ENCODE measurements at places on chromosomes 1 and 21.

- no peak for DNase-seq
Measured at GRCh38 chr1:86775395-86775794, 71.0 kb downstream of the SH3GLB1 start.

- DNase-seq = no peak
Measured at GRCh38 chr1:90544356-90544755, 172.7 kb downstream of the BARHL2 start.

DNA sequence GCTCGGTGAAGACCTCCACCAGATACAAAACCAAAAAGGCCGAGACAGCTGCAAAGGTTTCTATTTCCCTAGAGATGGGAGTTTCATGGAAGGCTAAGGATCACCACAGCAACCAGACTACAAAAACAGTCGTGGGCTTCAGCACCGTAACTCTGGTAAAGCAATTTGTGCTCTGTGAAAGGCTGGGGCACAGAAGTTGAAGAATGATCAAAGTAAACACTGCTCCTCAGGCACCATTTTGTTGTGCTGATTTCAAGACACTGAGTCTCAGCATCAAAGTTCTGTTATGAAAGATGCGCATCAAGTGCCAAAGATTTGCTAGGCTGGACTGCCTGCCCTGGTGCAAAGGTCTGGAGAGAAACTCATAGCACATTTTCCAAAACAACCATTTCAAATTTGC, 116.2 kb downstream of the TGFBR3 start:
- no peak for DNase-seq

GRCh38 chr1:85135392-85135798, 65.4 kb downstream of the SYDE2 start:
- no peak for DNase-seq

GRCh38 chr1:119631086-119631432, 17.0 kb downstream of the ZNF697 start:
- no peak for DNase-seq

GRCh38 chr1:180230791-180231505, 884 bp downstream of the LHX4 start:
- DNase-seq = no peak

DNA sequence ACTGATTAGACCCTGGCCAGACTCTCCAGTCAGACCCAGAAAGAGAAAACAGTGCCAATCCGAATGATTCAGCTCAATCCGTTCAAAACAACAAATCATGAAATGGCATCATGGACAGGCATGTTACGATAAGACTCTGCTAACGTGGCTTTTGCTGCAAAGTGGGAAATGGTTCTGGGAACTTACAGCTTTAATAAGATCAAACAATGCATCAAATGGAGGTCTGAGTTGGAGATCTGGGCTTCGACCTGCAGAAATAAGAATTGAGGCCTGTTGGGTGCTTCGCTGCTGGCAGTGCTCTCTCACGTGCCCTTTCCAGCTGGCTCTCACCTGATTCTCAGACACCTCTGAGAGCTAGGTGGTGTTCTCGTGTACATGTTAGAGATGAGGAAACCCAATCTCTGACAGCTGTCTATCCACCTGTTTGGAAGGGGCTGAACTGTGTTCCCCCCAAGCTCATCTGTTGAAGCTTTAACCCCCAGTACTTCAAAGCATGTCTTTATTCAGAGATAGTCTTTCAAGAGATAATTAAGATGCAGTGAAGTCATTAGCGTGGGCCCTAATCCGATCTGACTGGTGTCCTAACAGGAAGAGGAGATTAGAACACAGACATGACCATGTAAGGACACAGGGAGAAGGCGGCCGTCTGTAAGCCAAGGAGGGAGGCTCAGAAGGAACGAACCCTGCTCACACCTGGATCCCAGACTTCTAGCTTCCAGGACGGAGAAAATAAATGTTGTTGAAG, 45.5 kb upstream of the ETS2 start:
- no peak for DNase-seq

DNA sequence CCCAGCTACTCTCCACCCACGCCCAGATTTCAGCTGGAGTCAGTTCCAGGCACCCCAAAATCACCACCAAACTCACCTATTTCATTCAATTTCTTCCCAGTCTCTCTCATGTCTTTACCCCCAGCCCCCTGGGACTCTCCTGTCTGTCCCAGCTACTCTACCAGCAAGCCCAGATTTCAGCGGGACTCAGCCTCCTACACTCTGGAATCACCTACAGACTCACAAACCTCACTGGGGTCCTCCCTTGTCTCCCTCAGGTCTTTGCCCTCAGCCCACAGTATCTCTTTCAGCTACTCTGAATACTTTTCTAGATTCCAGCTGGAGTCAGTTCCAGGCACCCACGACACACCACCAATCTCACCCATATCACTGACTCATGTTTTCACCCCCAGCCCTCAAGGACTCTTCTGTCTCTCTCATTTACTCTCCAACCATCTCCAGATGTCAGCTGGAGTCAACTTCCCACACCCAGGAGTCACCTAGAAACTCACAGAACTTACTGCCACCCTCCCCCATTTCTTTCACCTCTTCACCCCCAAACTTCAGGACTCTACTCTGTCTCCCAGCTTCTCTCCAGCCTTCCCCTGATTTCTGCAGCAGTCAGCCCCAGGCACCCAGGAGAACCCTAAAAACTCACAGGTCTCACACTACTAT, 1529.3 kb upstream of the TPTE start:
- DNase-seq = no peak

- DNase-seq = no peak
Measured at GRCh38 chr1:246052603-246053002, 454.5 kb downstream of the SMYD3 start.

GRCh38 chr1:102851616-102852015, 256.7 kb downstream of the COL11A1 start:
- no peak for DNase-seq

- no peak for DNase-seq
Measured at GRCh38 chr1:27397749-27398148, 5.3 kb downstream of the GPR3 start.

- DNase-seq = no peak
Measured at GRCh38 chr21:26185021-26185420, 14.5 kb upstream of the APP start.

DNA sequence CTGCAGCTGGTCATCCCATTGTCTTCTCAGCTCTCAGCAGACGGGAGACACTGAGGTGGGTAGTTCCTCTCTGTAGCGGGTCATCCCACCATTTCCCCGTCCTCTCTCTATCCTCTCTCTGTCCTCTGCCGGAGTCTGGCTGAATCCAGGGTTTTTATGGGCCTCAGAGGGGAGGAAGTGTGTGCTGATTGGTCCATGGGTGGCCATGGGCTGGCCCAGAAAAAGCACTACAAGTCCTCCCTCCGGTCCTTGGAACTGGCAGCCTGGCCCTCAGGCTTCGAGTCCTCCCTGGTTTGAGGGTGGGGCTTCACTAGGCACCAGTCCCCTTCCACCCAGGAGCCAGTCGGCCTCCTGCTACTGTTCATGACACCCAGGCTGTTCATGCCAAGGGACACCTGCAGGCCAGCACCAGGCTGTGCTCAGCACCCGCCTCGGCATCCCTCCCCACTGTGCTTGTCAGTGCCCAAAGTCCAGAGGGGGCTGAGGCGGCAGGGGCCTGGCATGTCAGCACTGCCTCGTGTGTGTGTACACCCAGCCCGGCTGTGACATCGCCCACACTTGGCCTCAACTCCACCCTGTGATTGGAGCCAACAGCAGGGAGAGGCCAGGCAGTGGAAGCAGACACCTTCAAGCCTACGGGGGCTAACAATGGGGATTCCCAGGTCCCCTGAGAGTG, 23.0 kb upstream of the LRRC8C start:
- no peak for DNase-seq

DNA sequence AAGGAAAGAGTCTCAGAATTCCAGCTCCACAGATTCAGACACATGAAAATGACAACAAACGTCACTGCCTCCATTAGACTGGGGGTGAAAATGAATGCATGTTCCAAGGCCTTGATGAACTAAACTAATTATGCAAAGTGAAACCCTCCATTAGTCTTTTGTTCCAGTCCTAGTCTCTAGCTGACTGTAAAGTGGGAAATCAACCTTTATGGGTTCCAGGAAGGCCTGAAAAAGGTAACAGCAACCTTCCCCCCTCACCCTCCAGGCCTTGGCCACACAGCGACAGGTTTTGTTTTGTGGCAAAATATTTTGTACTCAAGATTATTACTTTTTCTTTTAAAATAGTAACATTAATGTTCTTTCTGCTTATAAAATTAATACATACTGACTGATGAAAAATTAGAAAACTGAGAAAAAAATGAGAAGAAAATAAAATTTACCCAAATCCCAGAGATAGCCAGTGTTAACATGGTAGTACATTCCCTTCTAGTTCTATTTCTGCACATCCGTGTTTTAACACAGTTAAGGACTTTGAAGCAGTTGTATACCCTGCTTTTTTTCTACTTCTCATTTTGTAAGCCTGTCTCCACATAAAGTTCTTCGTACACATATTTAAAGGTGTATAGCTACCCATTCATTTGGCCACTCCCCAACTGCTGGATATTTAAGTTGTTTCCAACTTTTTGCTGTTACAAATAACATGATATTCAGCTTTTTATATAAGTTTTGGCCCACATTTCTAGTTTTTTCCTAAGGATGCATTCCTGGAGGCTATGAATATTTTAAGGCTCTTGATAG, 60.9 kb downstream of the CD2 start:
- no peak for DNase-seq

- no peak for DNase-seq
Measured at GRCh38 chr1:43872280-43872679, 61.3 kb upstream of the ARTN start.

DNA sequence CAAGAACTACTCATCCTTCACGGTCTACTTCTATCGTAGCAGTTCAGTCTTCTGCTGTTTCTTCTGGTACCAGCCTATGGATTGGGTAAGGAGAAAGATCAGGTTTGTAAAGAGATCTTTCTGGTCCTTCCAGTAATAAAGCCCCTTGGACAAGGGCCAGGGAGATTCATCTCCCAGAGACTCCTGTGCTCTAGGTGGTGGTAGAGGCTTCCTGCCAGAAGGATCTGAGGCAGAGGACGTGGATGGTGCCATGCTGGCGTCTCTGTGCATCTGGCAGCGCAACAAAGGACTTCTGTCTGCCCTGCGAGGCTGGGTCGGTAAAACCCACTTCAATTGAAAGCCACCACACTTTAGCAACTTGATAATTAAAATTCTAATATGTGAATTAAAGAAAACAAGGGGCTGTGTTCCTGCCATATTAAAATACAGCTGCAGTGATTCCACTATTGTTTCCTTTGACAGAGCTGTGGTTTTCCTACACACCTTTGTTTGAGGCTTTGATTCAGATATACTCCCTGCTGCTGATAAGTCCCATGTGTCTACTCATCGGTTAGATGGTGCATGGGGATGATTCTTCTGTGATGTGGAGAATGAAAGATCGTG, 73.6 kb downstream of the ROR1 start:
- DNase-seq = no peak

GRCh38 chr1:56240400-56240799, 339.0 kb downstream of the PLPP3 start:
- no peak for DNase-seq

GRCh38 chr21:17476006-17476405, 36.8 kb upstream of the CXADR start:
- no peak for DNase-seq

DNA sequence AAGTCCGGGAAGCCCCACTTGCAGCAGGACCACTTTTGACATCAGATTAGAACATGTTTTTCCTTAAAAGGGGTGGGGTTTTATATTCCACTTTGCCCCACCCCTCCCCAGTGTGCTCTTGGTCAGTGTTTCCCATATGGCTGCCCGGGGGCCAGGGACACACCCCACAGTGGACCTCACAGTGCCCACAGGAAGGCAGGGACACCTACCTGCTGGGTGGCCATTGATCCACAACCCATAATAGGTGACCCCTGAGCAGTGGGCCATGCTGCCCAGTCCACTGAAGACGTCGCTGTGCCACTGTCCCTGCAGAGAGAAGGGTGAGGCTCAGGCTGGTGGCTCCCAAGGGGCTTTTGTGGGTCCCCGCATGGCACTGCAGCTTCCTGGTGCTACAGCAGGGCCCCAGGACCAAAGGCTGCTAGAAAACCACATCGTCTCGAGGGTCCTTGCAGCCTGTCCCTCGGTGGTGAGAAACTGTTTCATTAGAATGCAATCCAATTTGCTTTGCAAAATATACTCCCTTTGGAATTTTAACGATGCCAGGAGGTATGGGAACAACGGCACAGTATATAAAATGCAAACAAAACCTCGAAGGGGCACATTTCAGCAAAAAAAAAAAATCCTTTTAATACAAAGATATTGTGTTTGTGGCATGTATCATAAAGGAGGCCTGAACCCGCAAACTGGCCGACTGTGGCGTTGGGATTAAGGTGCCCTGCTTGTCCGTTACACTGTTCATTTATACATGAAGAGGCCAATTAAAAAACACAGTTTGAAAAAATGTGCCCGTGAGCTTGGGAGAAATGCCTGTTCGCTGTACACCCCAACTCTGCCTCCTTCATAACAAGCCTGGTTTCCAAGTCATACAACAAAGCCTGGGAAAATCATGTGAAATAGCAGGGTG, 16.9 kb downstream of the MORN1 start:
- no peak for DNase-seq

DNA sequence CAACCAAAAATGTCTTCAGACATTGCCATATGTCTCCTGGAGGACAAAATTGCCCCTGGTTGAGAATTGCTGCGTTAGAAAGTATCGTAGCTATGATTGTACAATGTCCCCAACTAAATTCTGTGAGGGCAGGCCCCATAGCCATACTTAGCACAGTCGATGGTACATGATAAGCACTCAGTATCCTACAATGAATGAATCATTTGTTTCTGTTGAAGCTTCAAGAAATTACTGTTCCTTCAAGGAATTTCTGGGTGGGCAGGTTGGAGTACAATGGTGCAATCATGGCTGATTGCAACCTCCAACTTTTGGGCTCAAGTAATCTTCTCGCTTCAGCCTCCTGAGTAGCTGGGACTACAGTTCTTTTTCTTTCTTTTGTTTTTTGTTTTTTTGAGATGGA, 4.7 kb downstream of the CAP1 start:
- no peak for DNase-seq

GRCh38 chr1:64933296-64934070, 32.9 kb downstream of the JAK1 start:
- no peak for DNase-seq

- no peak for DNase-seq
Measured at GRCh38 chr1:51072043-51072439, 30.0 kb upstream of the C1orf185 start.

- no peak for DNase-seq
Measured at GRCh38 chr1:7387053-7387927, 383.8 kb upstream of the VAMP3 start.

DNA sequence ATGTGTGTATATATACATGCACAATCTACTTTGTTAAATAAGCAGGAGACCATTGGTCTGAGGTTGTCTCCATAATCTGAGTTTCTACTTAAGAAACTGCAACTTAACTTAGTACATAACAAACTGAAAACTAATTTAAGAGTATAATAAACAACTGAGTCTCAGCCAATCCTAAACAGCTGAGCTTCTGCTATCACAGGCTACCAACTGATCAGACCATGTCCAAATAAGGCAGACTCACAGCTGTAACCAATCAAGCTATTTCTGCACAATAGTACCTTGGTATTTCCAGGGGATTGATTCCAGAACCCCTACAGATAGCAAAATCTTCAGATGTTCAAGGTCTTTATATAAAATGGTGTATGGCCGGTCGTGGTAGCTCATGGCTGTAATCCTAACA, 26.0 kb upstream of the C1orf146 start:
- no peak for DNase-seq

Data from thymus (tissue), 14 donors.